T-cell (primary cell): ENCODE measurements at places on chromosomes 7 and 10. TPM values are rescaled to one million over a fixed set of nuclear protein-coding genes. Genes with fewer than 3 reads are reported as not detected.

GRCh38 chr10:12432402-12433189 lies 83.2 kb downstream of the CAMK1D start:
- no peaks in the 10 kb centered on the region for H3K27me3 ChIP-seq
- H3K36me3 ChIP-seq, result no peaks in the 10 kb centered on the region
- no peak overlapping the region for H3K4me3 ChIP-seq
- no peak for DNase-seq
- H3K4me1 ChIP-seq, result no peaks in the 10 kb centered on the region
- H3K27ac ChIP-seq, result no peak overlapping the region

DNA sequence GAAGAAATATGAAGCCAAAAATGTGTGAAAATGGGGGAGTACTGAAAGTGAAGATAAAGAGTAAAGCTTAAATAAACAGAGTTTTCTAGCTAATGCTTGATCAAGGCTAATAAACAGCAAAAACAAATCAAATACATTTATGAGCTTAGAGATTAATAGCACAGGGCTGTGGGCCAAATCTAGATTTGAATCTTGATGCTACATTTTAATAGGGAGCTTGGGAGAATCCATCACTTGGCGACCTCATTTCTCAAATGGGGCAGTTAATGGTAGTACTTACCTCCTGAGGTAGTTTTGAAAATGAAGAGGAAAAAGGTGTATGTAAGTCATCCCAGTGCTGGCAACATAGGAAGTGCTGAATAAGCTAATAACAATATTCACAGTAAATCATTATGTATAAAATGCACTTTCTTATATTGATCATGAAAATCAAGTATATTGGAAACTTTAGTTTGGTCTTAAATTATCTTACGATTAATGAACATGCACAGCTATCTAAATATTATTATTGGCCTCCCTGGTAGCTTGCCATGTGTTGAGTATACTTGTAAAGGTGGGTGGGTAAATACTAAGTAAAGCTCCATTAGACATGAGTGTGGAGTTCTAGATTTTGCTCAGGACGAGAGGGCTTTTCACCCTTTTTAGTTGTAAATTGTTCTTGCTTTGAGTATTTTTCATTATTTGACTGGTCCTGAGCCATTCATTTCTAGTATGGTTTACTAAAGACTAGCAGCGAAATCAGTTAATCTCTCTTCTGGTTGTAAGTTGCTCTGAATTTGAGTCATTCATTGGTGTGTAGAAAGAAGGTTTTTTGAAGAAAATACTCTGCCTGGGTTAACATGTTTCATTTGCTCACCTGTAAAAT lies 5.1 kb downstream of the BICC1 start:
- peaks cover 2% of the 10 kb centered on the region for H3K27me3 ChIP-seq
- no peak overlapping the region for H3K27ac ChIP-seq
- no peak overlapping the region for H3K4me3 ChIP-seq
- no peak for DNase-seq
- peaks cover 2% of the 10 kb centered on the region for H3K4me1 ChIP-seq
- H3K36me3 ChIP-seq, result no peaks in the 10 kb centered on the region

DNA sequence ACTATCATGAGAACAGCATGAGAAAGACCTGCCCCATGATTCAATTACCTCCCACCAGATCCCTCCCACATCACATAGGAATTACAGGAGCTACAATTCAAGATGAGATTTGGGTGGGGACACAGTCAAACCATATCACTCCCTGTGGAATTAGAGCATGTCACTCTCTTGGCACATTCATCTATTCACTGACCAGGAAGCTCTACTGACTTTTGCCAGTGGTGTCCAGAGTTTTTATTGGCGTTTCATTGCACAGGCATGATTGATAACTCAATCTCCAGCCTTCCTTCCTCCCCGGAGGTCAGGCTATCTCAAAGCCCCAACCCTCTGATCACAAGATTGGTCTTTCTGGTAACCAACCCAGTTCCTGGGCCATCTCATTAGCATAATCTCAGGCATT lies 478.9 kb upstream of the NRP1 start:
- no peaks in the 10 kb centered on the region for H3K36me3 ChIP-seq
- no peak for DNase-seq
- H3K27ac ChIP-seq, result no peak overlapping the region
- no peaks in the 10 kb centered on the region for H3K4me1 ChIP-seq

DNA sequence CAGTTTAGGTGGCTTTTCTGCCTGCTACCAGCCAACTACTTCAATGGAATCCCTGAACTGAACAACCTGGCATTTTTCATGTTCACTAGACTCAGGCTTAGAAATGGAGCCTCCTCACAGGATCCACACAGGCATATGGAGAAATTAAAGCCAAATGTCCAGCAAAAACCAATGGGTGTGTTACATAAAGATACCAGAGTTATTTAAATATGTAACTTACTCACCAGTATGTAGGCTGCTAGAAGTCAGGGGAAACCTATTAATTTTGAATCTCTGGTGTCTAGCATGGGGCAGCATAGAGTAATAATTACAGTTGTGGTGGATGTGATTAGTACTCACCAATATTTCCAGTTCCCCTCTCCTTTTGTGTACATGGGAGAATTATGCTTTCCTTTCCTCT lies 383.6 kb downstream of the LRMDA start:
- H3K4me3 ChIP-seq, result no peak overlapping the region
- H3K27ac ChIP-seq, result no peak overlapping the region
- H3K4me1 ChIP-seq, result no peaks in the 10 kb centered on the region
- no peaks in the 10 kb centered on the region for H3K36me3 ChIP-seq
- no peaks in the 10 kb centered on the region for H3K27me3 ChIP-seq

DNA sequence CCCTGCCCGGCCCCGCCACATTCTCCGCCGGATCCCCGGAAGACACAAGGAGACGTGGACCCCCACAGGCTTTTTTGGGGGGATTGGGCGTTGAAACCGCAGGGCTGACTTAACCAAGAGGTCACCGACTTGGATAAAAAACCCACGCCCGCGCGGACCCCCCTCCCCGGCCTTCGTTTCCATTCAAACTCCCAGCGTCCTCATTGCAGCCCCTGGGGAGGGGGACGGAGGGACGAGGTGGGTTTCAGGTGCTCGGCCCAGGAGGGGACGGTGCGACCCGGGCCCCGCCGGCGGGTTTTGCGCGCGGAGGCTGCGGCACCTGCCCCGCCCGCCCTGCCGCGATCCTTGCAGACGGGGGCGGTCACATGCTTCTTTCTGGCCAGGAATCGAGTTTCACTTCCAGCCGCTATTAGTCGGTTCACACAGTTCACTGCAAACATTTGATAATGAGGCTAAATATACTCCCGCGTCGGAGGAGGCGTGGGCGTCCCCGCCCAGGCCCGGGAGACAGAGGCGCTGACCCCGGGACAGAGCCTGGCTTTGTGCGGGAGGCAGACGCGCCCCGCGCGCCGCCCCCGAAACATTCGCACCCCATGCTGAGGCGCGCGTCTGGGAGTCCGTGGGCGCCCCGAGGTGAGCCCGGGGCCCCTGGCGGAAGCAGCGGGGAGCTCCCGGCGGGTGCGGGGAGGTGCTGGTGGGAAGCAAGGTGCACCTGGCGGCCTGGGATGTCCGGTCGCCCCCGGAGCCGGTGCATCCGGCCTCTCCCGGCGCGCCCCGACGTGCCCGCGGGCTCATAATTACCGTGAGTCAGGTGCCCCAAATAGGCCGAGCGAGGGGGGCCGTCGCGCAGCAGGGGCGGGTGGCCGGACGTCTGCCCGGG lies 2.7 kb upstream of the PDGFA start:
- DNase-seq, result no peak
- peak overlapping the region; percentile 69 for H3K4me3 ChIP-seq
- peaks cover 45% of the 10 kb centered on the region for H3K4me1 ChIP-seq
- H3K36me3 ChIP-seq, result no peaks in the 10 kb centered on the region

DNA sequence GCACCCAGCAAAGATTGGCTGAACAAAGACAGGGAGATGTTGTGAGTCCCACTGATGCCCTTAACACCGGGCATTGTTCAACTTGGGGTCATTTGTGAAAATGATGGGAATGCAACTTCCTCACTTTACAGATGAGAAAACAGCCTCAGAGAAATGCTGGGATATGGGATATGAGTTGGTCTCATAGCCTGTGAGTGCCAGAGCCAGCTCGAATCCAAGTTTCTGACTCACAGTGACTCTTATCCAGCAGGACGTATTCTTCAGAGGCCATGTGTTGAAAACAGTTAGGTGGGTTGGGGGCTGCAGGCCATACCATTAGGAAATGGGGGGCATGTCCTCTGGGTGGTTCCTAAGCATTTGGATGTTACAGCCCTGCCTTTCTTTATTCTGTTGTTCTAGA lies 45.2 kb downstream of the KIAA1217 start:
- H3K4me3 ChIP-seq, result no peak overlapping the region
- no peak overlapping the region for H3K27ac ChIP-seq

DNA sequence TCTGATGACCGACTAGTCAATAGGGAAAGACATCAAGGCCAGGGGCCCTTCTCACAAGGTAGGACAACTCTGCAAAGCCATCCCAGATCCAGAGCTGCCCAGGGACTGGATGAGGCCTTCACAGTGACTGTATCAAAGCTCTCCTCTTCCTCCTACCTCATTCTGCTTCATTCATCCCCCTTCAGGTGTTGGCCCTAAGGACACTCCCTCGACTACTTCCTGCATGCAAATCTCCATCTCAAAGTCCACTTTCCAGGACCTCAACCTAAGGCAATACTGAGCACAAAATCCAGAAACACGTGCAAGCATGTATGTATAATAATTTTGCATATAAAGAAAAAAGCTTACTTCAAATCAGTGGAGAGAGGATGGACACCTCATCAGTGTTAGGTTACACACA lies 25.1 kb downstream of the DPY19L1 start:
- H3K27ac ChIP-seq, result no peak overlapping the region
- H3K27me3 ChIP-seq, result no peaks in the 10 kb centered on the region
- H3K36me3 ChIP-seq, result peaks cover 6% of the 10 kb centered on the region
- H3K4me3 ChIP-seq, result no peak overlapping the region

GRCh38 chr7:130356876-130357611 lies 12.4 kb downstream of the CPA5 start:
- peaks cover 8% of the 10 kb centered on the region for H3K27me3 ChIP-seq
- peaks cover 4% of the 10 kb centered on the region for H3K36me3 ChIP-seq
- H3K27ac ChIP-seq, result no peak overlapping the region
- no peaks in the 10 kb centered on the region for H3K4me1 ChIP-seq
- no peak for DNase-seq

- no peak overlapping the region for H3K4me3 ChIP-seq
- no peak overlapping the region for H3K27ac ChIP-seq
- no peak for DNase-seq
- H3K36me3 ChIP-seq, result no peaks in the 10 kb centered on the region
- no peaks in the 10 kb centered on the region for H3K27me3 ChIP-seq
- no peaks in the 10 kb centered on the region for H3K4me1 ChIP-seq
Measured at GRCh38 chr10:85168243-85168642, 839.9 kb downstream of the CCSER2 start.

GRCh38 chr7:39527951-39528350 lies 38.3 kb upstream of the YAE1 start:
- H3K36me3 ChIP-seq, result no peaks in the 10 kb centered on the region
- H3K4me1 ChIP-seq, result no peaks in the 10 kb centered on the region
- no peak overlapping the region for H3K27ac ChIP-seq
- H3K27me3 ChIP-seq, result no peaks in the 10 kb centered on the region

DNA sequence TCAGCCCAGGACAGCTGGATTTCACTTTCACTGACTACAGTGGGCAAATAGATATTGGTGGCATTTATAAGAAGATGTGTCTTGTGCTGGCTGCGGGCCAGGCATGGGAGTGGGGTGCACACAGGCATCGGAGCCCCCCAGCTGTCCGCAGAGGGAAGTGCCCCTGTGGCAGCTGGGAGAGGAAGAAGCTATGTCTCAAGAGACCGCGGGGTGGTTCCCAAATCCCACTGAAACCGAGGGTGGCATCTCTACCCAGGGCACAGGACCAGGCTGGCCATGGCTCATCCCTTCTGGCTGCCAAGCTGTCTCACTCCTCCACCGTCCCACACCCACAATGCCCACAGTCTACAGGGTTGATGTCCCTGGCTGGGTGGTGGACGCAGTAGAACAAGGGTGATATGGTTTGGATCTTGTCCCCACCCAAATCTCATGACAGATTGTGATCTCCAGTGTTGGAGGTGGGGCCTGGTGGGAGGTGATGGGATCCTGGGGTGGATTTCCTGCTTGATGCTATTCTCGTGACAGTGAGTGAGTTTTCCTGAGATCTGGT lies 94.8 kb downstream of the TCERG1L start:
- no peaks in the 10 kb centered on the region for H3K27me3 ChIP-seq
- no peak for DNase-seq
- H3K27ac ChIP-seq, result no peak overlapping the region

DNA sequence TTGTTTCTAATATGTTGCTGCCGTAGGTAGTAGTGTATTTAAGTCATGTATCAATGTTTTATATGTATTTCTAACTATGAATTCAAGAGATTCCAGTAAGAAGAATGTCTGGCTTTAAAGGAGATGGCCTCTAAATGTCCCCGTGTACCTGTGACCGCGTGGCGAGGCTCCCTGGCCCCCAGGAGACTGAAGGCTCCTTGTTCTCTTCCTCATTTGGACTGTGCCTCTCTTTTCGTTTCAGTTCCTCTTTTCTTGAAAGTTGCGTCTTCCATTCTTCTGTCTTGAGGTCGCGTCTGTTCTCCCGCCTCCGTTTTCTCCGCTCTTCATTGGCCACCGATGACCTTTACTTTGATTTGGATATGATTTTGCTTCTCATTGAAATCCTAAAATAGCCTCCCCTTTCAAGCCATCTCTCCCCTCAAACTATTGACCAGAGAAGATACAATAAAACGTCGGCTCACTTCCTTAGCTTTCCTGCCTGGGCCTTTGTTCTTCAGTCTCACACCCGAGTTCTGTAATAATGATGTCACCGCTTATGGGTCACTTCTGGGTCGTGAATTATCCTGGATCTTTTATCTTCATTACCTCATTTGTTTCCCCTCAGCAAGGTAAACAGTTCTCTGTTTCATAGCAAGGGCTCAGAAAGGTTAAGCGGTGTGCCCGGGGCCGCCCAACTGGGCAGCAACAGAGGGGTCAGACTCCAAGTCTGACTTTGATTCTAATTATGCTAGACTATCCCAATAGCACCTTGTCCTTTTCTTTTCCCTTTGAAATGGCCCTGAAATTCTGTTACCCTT lies 28.7 kb downstream of the WIPI2 start:
- H3K27me3 ChIP-seq, result no peaks in the 10 kb centered on the region
- no peak overlapping the region for H3K27ac ChIP-seq
- H3K4me1 ChIP-seq, result no peaks in the 10 kb centered on the region
- DNase-seq, result no peak
- peaks cover 22% of the 10 kb centered on the region for H3K36me3 ChIP-seq

- H3K27ac ChIP-seq, result no peak overlapping the region
- no peaks in the 10 kb centered on the region for H3K36me3 ChIP-seq
- no peak for DNase-seq
- H3K4me3 ChIP-seq, result no peak overlapping the region
- H3K27me3 ChIP-seq, result no peaks in the 10 kb centered on the region
- peaks cover 29% of the 10 kb centered on the region for H3K4me1 ChIP-seq
Measured at GRCh38 chr10:69218831-69219230, 1.3 kb upstream of the HKDC1 start.

- peak; percentile 51 for DNase-seq
- no peaks in the 10 kb centered on the region for H3K36me3 ChIP-seq
- H3K27me3 ChIP-seq, result no peaks in the 10 kb centered on the region
- peak overlapping the region; percentile 69 for H3K27ac ChIP-seq
- no peak overlapping the region for H3K4me3 ChIP-seq
- peaks cover 78% of the 10 kb centered on the region for H3K4me1 ChIP-seq
Measured at GRCh38 chr10:88066876-88067275, 203.5 kb downstream of the PTEN start.

- H3K27ac ChIP-seq, result no peak overlapping the region
- no peaks in the 10 kb centered on the region for H3K36me3 ChIP-seq
- no peaks in the 10 kb centered on the region for H3K4me1 ChIP-seq
- H3K4me3 ChIP-seq, result no peak overlapping the region
Measured at GRCh38 chr7:99788554-99788953, 4.6 kb upstream of the CYP3A4 start.

SPDYE6 gene
- not detected for total RNA-seq

CYP26C1 gene
- total RNA-seq, result 0.38 TPM

CAMK2B gene
- total RNA-seq, result not detected

LMBR1 gene
- 83.8 TPM for total RNA-seq

EN2 gene
- total RNA-seq, result not detected

DPY19L1 gene
- total RNA-seq, result 6.6 TPM

DNAH11 gene
- 0.35 TPM for total RNA-seq
